ENCODE measurements at places on chromosomes 4 and X. TPM values are rescaled to one million over a fixed set of nuclear protein-coding genes. Genes with fewer than 3 reads are reported as not detected.

DNA sequence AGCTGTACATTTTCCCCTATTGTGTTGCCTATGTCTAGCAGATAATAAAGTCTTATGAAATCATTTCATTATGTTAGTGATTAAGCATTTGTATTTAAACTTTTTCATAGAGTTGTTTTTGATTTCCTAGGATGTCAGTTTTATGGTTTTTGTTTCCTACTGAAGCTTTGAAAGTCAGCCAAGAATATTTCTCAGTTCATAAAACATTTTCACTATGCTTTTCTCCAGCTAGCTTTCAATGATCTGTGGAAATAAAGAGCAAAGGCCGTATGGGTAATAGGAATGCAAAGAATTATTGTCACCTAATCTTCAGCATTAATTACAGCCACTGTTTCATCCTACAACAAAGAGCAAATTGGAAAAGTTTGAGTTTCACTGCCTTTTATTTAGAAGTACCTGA lies 145.7 kb upstream of the NUDT6 start:
- no peak for DNase-seq

The ZXDA gene
- 4.8 TPM for total RNA-seq

- DNase-seq, result no peak
These were observed 336.8 kb downstream of the BCOR start for GRCh38 chrX:39760930-39761329.

DNA sequence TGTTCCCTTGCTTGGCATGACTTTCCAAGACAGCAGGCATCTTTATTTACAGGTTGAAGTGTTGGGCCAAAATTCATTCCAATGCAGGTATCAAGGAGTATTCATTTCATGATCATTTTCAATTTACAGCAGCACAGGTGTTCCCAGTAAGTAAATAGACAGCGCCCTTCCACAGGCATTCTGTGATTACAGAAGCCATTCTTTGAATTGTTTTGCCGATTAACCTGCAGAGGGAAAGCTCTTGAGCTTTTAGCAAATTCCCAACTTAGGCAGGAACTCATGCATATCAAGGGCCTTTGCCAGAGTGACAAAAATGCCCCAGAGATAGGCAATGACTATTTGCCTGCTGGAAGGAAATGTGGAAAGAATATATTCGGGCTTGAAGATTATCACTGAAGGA lies 6.8 kb downstream of the TXK start:
- DNase-seq, result no peak

- DNase-seq, result no peak
These were observed 501.1 kb downstream of the KCNIP4 start for GRCh38 chr4:21447301-21448054.

The DMP1 gene
- not detected for total RNA-seq

DNA sequence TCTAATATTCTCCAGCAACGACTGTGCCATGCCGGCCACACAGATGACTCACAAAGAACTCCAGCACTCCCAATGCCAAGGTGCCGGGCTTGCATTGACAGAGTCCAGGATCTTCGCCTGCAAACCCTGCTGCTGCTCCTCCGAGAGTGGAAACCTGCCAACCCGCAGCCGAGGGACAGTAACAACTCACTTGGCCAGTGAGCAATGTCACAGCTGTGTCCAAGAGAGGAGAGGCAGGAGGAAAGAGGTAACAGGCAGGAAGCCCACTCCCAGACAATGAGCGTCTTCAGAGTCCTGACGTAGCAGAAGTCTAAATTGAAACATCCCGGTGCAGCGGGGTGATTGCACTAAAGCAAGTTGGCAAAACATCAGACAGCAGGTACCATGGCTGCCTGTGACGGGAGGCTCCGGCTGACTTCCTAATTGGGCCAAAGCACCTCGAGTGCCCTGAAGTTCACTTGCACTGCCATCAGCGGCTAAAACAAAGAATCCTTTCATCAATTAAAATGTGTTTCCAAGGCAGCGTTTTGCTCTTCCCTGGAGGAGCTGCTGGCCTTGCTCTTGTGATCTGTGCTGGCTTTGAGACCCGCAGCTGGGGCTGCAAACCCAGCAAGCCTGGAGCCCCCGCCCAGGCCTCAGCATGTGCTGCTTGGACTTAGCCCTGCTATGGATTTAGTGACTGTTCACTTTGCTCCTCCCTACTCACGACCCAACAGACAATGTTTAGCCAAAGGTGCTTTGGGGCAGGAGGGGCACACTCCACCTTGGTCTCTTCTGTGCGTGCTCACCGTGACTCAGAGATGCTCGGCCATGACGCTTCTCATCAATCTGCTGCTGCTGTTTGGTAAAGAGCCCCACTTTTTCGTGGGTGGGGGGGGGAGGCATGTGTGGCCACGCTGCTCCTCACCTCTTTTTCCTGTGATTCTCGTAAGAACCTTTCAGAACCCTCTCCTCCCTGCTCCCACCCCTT lies 36.5 kb downstream of the DCTD start:
- peak; percentile 35 for DNase-seq

DNA sequence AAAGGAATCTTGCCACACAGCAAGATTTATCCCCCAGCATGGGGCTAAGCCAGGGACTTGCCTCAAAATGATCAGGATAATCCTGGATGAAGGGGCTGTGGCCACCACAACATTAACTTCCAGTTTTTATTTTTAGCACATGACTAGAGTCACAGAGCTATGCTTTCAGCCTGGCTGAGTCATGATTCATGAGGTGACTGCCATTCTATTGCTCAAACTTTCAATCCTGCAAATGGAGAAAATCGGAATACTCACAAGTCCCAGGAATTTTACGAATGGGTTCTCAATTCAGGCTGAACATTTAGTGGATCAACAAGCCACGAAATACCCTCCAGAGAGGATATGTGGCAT lies 70.7 kb upstream of the HPGD start:
- peak; percentile 79 for DNase-seq

The EVC2 gene
- 18.0 TPM for total RNA-seq

Measured in LHCN-M2 (cell line).